ENCODE measurements at places on chromosomes 3 and 15.

- no peak for DNase-seq
Measured at GRCh38 chr3:67290438-67290837, 292.3 kb downstream of the KBTBD8 start.

GRCh38 chr3:157662171-157662570 is 159.0 kb upstream of the VEPH1 start:
- DNase-seq = no peak

- no peak for DNase-seq
Measured at GRCh38 chr15:71709808-71710418, 100.4 kb upstream of the NR2E3 start.

DNA sequence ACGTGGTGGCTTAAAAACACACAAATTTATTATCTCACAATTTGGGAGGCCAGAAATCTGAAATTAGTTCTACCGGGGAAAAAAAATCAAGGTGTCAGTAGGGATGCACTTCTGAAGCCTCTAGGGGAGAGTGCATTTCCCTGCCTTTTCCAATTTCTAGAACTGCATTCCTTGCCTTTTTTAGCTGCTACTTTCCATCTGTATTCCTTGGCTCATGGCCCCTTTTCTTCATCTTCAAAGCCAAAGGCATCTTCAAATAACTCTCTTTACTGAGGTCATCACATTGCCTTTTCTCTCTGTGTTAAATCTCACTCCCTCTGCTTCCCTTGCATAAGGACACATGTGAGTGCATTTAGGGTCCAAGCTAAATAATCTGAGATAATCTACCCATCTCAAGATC is 69.5 kb upstream of the NEO1 start:
- DNase-seq = no peak

- no peak for DNase-seq
Measured at GRCh38 chr3:193686665-193687483, 93.9 kb downstream of the OPA1 start.

- DNase-seq = no peak
Measured at GRCh38 chr3:87006844-87007439, 16.0 kb upstream of the VGLL3 start.

DNA sequence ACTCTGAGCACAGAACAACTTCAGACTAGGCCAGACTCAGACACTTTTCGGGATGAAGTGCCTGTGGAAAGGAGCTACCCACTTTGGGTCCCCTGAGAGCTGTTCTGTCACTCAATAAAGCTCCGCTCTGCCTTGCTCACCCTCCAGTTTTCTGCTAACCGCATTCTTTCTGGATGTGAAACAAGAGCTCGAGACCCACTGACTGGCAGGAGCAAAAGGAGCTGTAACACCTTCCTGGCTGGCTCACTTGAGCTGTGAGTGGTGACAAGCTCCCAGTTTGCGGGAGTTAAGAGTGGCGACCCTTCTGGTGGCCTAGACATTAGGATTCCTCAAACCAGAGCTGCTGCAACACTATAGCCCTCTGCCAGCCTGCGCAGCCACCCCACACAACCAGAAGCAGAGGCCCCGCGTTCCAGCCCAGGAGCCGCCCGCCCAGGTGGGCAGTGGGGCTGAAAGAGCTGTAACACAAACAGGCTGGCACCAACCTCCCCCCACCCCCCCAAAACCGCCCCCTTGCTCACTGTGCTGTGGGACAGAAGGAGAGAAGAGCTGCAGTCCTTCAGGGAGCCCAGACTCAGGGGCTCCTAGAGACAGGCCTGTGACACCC is 1178.1 kb upstream of the GBE1 start:
- DNase-seq = no peak

DNA sequence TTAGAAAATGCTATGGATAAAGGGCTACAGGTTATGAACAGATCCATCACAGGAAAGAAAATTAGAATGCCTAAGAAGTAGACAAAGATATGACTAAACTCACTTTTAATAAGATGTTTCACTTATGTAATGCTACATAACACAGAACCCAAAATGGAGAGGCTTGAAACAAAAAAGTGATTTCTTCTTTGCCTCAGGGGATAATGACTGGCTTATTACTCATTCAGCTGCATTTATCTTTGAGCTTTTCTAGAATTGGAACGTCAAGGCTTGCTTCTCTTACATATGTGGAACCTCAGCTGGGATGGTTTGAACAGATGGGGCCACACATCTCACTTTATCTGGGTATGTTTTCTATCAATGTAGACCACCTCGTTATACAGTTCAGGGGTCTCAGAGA is 120.6 kb upstream of the EPHA3 start:
- no peak for DNase-seq

GRCh38 chr3:189490337-189490736 is 140.9 kb upstream of the TP63 start:
- no peak for DNase-seq

DNA sequence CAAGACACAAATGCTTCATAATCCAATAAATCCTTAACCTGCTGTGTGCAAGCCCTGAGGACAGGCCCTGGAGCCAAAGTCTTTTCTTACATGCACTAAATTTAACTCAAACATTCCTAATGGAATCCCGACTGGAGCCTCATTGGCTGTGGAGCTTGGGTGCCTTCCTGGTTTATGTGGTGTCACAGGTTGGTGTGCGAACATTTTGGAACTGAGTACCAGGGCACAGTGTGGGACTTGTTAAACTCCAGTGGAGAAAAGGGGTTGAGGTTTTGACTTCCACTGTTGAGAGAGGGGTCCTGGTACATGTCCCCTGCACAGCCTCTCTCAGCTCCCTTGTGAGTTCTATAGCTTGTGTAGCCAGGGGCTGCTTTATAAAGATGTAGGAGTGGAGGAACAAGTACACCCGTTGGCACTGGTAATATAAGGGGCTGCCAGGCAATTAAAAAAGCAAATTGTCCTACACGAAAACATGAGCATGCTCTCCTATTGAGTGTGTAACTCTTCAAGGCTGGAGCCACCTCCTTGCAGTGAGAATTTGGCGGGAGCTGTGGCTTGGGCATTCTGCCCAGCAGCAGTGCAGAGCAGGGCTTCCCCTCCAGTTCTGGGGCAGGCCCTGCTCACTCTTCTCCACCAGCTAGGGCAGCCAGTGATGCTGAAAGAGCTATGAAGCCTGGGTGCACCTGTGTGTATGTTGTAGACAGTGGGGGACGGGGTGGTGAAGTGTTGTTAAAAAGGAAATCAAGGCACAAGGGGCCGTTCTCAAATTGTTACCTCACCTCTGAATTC is 218.1 kb downstream of the CLSTN2 start:
- DNase-seq = no peak

- no peak for DNase-seq
Measured at GRCh38 chr3:50557915-50558314, 9.6 kb downstream of the C3orf18 start.

GRCh38 chr3:131807822-131808221 is 227.0 kb downstream of the CPNE4 start:
- no peak for DNase-seq

- DNase-seq = no peak
Measured at GRCh38 chr15:64596701-64597476, 136.5 kb downstream of the ZNF609 start.

DNA sequence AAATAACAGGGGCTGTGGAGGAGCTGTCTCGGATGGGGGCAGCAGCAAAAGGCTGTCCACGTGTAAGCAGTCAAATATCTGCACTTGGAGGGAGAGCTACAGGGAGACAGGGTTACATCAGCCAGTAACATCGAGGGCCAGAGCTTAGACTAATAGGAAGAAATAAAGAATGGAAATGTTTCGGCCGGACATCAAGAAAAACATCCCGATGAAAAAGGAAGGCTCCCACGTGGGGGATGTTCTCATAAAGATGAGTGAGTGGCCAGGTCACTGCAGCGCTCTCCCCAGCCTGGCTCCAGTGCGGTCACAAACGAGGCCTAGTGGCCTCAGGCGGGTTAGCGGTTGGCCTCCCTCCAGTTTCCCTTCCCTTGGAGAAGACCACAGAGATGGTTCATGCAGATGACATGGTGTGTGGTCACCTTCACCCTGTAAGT is 56.1 kb upstream of the WNT5A start:
- DNase-seq = no peak

DNA sequence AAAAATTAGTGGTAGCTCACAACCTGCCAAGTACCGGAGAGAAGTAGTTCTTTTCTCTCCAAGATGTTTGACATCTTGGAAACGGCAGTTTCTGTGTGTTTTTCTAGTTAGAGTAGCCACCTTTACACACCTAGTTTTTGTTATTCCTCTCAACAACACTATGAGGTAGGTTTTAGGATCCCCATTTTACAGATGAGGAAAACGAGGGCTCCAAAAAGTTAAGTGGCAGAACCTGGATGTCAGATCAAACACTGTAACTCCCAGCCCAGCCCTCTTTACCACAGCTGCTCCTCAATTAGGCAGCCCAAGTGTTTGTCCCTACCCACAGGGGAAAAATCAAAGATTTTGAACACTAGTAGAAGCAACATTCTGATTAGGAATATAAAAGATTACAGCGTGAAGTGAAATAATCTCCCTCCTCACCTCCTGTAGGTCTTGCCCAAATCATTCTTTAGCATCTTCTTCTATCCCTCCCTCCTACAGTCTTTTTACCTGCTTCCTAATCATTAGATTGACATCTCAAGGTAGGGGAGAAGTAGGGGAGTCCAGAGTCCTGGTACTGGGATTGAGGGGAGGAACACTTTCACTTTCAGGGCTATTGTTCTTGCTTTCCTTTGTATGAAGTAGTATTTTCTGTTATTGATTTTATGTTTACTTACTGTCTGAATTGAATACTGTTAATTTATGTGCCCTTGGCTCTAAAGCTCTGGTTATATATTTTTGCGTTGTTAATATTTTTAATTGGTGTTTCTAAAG is 142.6 kb downstream of the CMSS1 start:
- no peak for DNase-seq

DNA sequence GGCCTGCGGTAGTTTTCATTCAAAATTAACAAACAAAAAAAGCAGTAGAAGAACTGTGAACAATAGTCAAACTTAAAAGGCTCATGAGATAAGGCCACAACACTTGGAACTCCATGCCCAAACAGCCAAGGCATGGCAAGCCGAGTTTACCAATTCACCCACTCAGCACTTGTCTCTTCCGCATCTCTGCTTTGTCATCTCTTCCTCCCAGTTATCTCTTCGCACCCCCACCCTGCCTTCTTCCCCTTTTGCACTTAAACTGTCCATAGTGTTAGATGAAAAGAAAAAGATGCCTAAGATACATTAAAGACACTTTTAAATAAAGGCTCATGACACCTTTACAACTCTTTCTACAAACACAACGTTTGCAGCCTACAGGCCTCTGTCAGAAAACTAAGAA is 11.1 kb downstream of the TLE3 start:
- DNase-seq = no peak

GRCh38 chr15:70023064-70023768 is 74.5 kb downstream of the TLE3 start:
- peak; percentile 49 for DNase-seq

GRCh38 chr3:36812240-36812639 is 47.9 kb upstream of the DCLK3 start:
- DNase-seq = no peak

DNA sequence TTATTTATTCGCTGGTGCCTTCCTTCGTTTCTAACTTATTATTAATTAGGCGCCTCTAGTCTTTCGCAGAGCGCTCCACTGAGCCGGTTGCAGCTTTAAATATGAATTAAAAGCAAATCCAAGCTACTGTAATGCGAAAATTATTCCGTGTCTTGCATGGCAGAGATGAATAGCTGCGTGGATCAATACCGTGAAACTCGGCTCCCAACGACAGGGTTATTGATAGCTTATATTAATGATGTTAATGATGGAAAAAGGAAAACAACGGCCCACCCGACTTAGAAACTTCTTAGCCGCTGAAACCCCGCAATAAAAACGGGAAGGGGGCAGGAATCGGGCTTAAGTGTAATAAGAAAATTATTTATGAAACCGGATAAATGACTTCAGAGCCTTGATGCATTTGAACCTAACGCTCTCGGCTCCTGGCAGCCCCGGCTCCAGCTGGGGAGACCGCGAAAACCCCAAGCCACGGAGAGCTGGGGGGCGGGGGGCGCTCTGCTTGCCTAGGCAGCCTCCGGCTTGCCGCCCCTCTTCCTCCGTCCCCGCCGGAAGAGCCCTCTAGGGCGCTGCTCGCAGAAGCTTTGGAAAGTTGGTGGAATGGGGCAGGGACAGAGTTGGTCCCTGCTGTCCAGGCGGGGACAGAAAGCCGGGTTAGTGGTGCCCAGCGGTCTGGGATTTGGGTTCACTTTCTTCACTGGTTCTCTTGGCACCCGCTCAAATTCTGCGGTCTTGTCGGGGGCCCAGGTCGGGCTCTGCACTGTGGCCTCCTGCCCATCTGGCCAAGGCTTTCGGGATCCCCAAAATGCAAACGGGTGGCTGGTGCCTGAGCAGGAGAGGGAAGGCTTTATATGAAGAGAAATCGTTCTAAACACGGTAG is 7.7 kb upstream of the ONECUT1 start:
- no peak for DNase-seq

- DNase-seq = no peak
Measured at GRCh38 chr3:25564075-25564474, 100.6 kb downstream of the TOP2B start.

DNA sequence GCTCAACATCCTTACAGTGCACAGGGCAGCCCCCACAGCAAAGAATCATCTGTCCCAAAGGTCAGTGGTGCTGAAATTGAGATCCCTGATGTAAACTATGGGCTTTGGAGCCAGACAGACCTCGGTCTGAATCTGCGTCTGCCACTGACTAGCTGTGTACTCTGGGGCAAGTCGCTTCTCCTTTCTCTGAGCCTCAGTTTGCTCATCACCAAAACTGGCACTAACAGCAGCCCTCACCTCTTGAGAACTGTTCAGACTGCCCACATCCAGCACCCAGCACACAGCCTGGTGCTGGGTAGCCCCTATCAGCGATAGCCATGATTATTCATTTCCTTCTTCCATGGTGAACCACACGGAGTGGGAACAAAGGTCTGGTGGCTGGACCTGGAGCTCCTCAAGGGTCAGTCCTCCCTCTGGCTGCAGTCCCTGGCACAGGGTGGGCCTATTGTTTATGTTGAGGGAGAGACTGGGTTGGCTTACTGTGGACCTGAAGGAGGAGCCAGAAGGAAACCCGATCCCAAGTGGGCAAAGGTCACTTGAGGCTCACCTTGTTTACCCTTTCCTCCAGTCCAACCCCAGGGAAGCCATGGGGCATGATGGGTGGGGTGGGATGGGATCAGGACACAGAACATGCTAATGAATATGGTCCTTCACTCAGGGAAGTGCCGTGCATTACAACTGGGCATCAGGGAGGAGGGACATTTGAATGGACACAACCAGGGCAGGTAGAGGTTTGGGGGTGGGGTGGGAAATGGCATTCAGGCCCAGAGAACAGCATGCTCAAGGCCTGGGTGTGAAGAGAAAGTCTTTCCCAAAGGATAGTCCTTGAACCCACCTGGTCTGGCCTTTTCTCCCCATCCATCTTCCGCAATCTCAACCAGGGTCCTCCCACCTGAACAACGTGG is 1.6 kb upstream of the PRKCD start:
- DNase-seq = no peak

DNA sequence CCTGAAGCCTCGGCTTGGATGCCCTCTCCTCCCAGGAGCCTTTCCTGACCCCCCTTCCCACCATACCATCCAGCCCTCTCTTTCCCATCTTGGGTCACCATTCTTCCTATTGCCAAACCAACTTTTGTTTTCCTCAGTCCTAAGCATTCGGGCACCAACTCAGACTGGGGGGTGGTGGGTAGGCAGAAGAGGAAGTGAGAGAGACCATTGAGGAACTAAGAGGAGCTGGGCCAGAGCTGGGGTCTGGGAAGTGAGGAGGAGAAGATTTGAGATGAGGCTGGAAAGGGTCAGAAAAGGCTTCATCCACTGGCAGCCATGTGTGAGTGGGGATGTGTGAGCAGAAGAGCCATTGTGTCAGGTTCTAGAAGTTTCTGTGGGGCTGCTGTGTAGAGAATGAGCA is 37.7 kb downstream of the TKT start:
- DNase-seq = no peak
